ENCODE measurements at places on chromosomes 4 and X.
A peak's percentile ranks its signal among the peaks of the same experiment; 100 is the strongest.

DNA sequence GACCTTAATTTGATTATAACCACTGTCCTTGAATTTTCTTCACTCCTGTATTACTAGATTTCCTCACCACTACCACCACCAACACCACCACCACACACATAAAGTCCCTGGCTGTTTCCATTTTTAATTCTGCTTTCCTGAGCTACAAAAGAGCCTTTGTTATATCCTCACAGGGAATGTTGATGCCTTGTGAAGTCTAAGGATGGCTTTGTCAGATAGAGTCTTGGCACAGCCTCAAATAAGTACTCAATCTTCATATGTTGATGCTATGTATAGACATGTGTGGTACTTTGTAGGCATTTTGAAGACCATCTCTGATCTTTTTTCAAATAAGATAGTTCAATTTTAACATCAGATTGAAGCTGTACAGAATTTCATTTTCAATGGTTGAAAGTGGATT, 1016.7 kb upstream of the LCORL start:
- DNase-seq = no peak

DNA sequence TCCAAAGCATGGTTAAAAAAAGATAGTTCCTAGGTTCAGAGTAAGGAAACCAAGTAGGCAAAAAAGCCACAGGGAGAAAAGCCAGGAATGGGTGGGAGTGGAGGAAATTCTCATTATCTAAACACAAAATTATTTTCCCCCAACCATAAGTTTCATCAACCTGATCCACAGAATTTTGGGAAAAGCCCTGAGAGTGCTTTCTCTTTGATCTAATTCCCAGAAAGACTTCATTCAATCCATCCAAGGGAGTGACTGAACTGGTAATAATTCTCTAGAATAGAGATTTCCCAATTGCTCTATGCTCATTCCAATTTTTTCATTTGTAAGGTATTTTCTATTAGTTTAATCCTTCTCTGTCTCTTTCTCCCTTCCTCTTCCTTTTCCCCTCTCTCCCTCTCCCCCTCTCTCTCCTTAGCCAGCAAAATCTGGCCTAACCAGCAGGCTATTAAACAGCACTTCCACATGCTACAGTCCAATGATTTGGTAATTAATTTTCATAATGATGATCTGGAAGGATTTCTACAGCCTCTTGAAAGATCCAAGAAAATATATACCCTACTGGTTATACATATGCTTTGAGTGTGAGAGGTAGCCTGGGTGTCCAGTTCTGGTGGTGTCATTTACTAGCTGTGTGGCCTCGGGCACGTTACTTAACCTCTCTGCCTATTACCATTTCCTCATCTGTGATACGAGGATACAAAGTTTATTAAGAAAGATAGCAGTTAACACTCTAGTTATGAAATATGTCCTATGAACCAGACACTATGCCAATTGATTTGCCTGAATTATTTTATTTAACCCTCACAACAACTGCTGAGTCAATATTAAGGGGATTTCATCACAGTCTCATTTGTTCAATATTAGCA, 251.5 kb upstream of the RASGEF1B start:
- DNase-seq = no peak

GRCh38 chr4:155690044-155690837, 23.6 kb downstream of the GUCY1A1 start:
- DNase-seq = no peak

- DNase-seq = peak; percentile 67
These were observed 13.6 kb upstream of the MAGED4B start for GRCh38 chrX:52082578-52082977.

DNA sequence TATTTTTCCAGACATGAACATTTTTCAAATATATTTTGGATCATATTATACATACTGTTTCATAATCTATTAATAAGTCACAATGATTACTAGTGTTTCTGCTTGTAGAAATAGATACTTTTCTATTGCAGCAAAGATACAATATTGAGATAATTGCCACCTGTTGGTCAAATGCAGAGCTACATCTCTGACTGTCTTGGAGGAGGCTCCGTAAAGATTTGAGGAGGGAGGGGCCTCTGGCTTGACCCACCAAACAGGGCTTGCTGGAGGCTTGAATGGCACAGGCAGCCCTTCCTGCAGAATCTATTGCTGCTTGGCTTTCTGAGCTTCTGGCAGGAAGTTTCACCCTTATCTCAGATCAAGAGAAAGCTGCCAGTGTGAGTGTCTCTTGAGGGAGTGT, 99.3 kb upstream of the ARMCX2 start:
- peak; percentile 51 for DNase-seq

DNA sequence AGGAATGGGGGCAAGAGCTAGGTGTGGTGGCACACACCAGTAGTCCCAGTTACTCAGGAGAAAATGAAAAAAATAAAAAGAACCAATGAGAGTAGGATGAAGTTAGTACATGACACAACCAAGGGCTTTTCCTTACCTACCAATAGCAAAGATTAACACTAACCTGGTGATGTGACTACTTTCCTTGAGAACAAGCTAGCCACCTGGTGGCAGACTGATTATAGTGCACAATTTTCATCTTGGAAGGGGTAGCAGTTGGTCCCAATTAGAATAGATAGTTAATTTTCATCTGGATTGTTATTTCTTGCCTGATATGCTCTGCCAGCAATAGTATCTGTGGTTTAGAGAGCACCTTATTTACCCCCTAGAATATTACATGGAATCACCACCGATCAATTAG, 1216.8 kb upstream of the PABPC4L start:
- DNase-seq = peak; percentile 24

- no peak for DNase-seq
These were observed 79.2 kb upstream of the C4orf54 start for GRCh38 chr4:99736846-99737245.

DNA sequence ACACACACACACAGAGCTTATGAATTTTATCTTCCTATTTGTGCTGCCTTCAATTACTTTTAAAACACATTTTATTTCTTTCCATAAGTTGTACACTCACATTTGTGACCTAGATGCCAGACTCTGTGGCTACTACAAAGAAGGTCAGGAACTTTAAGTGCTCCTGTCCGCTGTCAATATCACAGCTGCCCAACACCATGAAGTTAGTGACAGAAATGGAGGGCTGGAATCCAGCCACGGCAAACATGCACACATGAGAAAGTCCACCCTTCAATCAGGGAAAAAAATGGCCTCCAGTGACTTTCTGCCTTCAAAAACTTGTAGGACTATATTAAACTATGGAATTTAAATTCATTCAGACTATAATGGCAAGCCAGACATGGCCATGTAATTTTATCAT, 334.4 kb upstream of the FSTL5 start:
- DNase-seq = no peak

- peak; percentile 73 for DNase-seq
These were observed 35.3 kb downstream of the SUPT20HL1 start for GRCh38 chrX:24395775-24396174.

DNA sequence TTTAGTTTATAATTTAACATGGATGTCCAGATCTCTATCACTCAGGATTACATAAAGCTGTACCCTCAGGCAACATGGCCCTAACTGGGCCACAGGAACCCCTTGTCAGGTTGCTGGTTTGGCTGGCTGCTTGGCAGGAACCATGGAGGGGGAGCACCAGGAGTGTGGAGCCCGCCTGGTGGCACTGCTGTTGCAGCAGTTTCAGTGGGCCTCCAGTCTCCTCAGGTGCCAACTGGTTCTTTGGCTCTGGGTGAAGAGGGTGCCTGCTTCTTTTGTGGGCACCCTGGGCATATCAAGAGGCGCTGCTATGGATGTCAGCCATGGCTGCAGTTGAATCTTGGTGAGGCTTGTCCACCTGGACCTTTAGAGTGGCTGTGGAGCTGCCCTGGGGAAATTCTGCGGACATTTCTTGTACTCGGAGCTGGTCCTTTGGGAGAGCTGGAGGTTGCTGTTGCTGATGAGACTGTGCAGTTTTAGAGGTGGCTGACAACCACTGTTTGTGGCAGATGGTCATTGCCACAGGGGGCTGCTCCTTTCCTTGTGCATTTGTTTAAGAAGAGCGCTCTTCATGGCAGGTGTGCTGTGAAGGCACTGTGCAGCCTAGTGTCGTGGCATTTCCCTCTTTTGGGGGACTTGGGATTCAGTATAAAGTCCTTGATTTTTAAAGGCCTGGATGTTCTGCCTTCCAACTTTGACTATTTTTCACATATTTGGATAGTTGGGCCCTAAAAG, 10.3 kb upstream of the SMIM14 start:
- no peak for DNase-seq

DNA sequence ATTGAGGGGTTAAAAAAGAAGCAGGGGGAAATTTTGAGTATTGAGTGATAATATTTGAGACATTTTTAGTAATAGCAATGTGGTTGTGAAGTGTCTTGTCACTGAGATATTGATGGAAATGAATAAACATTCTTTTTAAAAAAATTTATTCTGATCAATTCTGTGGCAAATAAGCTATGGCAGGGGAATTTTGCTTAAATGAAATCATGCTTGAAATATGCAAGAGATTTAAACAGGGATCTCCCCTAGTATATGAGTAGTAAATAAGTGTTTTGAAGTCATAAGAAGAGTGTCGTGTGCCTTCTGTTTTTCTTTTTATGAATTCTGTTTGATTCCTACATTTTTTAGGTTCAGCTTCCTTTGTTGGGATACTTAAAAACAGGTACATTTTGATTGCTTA, 23.2 kb downstream of the IL15 start:
- no peak for DNase-seq

DNA sequence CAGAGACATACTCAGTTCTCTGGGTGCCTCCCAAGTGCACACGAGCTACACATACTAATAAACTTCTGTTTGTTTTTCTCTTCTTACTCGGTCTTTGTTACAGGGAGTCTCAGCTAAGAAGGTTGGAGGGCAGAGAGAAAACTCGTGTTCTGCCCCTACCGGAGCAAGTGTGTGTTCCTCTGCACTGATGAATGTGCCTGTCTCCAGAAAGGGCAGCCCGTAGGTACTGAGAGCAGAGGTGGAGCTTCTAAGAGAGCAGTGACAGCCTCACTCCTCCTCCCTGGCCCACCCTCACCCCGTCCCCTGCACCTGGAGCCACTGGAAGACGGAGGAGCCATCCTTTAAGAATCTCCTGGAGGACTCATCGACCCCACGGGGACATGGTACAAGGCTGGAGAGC, 67.6 kb downstream of the MTNR1A start:
- no peak for DNase-seq

- peak; percentile 91 for DNase-seq
These were observed 180.7 kb downstream of the GASK1B start for GRCh38 chr4:157992038-157992705.

DNA sequence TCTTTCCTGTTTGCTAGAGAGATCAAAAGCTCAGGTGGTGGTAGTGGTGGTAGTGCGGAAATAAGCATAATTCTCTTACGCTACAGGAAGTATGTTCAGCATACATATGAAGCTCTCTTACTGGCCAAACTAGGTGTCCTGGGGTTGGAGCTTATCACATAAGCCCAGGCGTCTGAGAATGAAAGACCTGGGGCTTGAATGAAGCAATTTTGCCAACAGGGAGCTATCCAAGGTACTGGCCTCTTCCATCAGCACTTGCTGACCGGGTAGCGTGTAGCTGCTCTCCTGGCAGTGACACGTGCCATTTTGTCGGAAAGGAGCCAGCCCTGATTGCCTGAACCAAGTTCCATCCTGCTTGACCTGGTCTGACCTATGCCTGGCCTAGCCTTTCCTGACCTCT, 65.9 kb upstream of the HPF1 start:
- peak; percentile 54 for DNase-seq

DNA sequence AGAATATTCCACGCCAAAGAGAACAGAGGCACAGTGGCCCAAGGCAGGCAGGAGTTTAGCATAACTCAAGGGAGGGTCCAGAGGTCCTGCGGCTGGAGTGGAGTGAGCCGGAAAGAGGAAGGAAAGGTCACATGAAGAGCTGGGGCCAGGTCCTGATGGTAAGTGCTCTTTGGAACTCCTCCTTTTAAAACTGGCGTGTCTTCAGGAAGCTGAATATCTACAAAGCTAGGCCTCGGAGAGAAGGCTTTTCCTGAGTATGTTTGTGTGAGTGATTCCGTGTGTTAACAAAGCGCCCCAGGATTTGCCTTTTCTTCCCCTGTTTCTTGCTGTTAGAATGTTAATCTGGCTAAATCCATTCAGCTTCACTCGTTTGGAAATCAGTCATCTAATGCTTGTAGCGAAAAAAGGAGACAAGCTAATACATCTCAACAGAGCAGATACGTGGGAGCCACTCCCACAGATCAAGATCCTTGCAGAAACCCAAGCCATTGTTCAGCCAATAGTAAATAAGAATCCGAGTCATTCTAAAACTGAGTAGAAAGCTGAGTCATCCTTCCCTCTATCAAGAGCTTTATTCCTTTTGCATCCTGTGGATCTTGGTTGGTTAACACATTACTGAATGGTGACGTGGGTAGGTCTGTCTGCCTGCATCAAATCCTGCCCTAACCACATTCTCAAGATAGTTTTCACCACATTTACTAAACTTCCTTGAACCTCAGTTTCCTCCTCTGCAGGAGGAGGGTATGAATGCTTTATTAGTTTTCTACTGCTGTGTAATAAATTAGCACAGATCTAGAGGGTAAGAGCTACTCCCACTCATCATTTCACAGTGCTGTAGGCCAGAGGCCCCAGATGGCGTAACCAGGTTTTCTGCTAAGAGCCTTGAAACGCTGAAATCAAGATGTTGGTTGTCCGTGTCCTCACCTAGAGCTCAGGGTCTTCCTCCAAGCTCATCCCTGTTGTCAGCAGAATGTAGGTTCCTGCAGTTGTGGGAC, 43.2 kb upstream of the RBM47 start:
- peak; percentile 100 for DNase-seq

- no peak for DNase-seq
These were observed 57.1 kb upstream of the GUCY1A1 start for GRCh38 chr4:155609455-155610059.

DNA sequence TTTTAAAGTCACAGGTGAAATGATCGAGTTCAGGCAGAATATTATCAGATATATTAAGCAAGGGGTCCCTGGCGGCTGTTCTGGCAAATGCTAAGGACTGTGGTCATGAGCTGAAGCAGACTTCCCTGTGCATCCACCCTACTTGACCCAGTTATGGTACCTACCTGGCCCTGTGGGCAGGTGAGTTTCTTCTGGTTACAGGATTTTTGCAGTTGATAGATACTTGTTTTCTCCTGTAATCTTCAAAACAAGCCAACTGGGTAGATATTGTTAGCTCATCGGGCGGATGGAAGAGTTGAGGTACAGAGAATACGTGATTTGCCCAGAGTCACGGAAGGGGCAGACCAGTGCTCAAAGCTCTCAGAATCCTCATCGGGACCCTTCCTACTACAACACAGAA, 18.5 kb upstream of the PROM1 start:
- DNase-seq = no peak

GRCh38 chr4:89952458-89952857, 57.8 kb downstream of the MMRN1 start:
- no peak for DNase-seq

- no peak for DNase-seq
These were observed 93.1 kb upstream of the RBPJ start for GRCh38 chr4:26227601-26228229.

DNA sequence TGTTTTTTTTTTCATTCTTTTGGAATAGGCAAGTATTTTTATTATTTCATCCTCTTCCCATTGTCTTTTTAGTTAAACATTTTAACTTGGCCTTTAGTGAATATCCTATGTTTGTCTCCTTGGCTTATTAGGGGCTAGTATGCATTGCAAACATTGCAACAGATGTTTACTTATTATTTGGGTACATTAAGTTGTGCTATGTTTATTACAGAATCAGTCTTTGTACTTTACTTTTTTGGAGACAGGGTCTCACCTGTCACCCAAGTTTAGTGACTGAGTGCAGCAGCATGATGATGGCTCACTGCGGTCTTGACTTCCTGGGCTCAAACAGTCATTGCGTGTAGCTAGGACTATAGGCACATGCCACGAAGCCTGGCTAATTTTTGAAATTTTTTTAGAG, 51.1 kb upstream of the NUDT6 start:
- no peak for DNase-seq

Measured in fibroblast of lung (primary cell).